ENCODE measurements at places on chromosomes 2 and 18.

- no peak for DNase-seq
Observed at GRCh38 chr18:11489266-11489899, 120.0 kb upstream of the SLC35G4 start.

GRCh38 chr2:112639936-112640335 is 5.8 kb upstream of the SLC20A1 start:
- DNase-seq: no peak

DNA sequence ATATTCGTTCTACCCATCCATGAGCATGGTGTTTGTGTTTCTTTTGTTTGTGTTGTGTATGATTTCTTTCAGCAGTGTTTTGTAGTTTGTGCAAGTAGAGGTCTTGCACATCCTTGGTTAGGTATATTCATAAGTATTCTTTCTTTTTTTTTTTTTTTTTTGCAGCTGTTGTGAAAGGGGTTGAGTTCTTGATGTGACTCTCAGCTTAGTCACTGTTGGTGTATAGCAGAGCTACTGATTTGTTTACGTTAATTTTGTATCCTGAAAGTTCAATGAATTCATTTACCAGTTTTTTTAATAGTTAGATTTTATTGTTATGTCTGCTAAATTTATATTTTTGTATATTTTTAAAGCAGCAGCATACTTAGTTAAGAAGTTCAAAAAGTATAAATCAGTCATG is 834.4 kb upstream of the NRXN1 start:
- no peak for DNase-seq

DNA sequence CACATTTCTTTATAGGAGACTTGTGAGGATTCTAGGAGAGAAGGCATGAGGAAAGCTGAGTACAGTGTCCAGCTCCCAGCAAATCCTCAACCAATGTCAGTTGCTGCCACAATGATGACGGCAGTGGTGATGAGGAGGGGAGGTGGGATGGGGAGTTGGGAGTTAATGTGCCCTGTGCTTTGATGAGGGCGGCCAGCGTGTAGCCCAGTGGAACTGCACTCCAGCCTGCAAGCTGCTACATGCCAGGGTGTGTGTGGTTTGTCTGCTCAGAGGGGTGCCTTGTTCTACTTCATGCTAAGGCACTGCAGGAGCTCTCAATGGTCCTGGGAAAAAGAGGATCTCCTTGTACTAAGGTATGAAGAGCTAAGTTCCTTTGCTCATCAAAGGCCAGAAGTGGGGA is 96.1 kb downstream of the MSH2 start:
- no peak for DNase-seq

- DNase-seq: no peak
Observed at GRCh38 chr2:23200068-23200786, 184.8 kb upstream of the KLHL29 start.

GRCh38 chr18:75208836-75209128 is 157 bp downstream of the PTGR3 start:
- peak; percentile 48 for DNase-seq

GRCh38 chr2:85703329-85703728 is 9.2 kb downstream of the GNLY start:
- no peak for DNase-seq

GRCh38 chr2:187774551-187775071 is 220.4 kb upstream of the TFPI start:
- no peak for DNase-seq

DNA sequence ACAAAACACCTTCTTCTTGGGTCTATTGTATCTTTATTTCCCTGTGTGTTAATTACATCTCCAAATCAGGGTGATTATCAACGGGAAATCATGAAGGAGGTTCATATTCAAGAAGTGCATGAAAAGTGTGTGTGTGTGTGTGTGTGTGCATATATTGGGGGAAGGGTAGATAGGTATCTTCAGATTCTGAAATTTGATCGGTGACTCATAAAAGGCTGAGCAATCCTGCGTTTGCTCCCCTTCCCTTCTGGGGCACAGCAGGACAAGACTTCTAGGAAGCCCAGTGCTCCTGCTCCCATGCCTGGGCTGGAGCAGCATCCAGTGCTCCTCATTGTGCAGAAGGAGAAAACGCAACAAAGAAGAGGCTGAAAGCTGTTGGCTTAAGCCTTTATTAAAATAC is 25.8 kb downstream of the MC5R start:
- DNase-seq: no peak

- DNase-seq: no peak
Observed at GRCh38 chr2:182412858-182413257, 14.0 kb downstream of the PDE1A start.

GRCh38 chr18:7577706-7578105 is 10.6 kb downstream of the PTPRM start:
- no peak for DNase-seq

DNA sequence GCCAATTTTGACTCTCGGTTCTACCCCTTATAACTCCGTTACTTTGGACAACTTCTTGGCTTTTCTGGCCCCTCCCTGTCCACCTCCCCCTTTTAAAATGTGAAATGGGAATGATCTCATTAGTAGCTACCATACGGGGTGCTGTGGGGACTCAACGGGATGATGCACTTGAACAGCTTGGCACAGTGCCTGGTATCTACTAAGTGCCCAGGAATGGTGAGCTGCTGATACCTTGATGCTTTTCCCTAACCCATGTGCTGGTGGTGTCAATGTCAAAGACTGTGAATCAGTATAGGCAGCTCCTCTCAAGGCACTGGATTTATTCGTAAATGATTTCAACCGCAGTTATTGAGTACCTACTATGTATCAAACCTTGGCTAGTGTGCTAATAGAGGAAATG is 204.2 kb downstream of the LOXHD1 start:
- DNase-seq: no peak

GRCh38 chr2:120943403-120944034 is 207.9 kb downstream of the GLI2 start:
- no peak for DNase-seq

- DNase-seq: no peak
Observed at GRCh38 chr18:11047156-11047555, 102.2 kb downstream of the PIEZO2 start.

DNA sequence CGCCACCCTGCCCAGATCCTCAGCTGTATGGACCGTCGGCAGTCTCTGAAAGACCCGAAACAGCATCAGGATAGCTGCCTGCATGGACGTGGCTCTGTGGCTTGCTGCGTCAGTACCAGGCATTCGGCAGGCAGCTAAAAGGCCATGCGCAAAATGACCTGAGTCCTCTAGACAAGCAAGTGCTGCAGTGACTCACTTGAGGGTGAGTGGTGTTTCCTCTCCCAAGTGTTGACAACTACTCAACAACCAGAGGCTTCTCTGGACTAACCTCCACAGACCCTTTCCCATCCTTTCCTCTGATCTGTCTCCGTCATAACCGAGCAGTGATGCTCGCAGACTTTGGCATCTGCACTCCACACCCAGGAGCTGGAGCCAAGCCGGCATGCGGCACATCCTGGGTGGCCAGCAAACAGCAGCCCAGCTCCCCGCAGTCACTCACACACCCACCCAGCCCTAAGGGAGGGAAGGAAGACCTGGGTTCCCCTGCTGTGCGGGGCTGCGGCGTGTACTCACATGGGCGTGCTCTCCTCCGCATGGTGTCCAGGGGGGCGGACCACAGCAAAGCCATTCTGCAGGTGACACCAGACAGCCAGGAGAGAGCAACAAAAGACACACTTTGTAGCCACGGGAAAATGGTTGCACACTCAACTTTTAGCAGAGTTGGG is 239.3 kb downstream of the TWIST2 start:
- DNase-seq: no peak

- no peak for DNase-seq
Observed at GRCh38 chr2:231359948-231360347, 35.6 kb upstream of the B3GNT7 start.

DNA sequence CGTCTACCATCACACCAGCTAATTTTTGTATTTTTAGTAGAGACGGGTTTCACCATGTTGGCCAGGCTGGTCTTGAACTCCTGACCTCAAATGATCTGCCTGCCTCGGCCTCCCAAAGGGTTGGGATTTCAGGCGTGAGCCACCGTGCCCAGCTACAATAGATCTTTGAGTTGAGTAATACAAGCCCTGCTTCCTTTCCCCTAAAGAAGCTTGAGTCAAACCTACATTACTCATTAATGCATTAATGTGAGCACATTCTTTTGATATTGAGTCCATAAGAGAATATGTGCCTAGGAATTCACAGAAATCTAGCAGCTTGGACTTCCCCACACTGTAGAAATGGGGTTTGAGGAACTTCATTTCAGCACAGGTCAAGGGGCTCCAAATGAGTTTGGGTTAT is 39.6 kb downstream of the PSMG2 start:
- no peak for DNase-seq
